ENCODE measurements at places on chromosomes 3 and 15. TPM values are rescaled to one million over a fixed set of nuclear protein-coding genes. Genes with fewer than 3 reads are reported as not detected.

GRCh38 chr3:186368176-186368575 lies 6.1 kb upstream of the DGKG start:
- no peak for DNase-seq

DNA sequence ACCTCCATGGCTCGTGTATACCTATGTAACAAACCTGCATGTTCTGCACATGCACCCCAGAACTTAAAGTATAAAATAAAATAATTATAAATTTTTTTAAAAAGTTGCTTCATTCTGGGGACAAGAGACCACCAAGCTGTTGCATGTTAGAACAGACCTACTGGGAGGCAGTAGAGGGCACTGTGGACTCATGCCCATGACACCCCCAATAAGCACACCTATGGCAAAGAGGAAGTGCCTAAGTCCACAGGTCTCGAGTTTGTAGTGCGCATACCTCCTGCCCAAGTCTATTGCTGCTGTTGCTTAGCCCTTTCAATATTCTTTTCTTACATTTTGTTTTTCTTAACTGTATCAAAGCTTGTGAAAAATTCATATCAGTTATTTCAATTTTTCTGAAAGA lies 267.9 kb upstream of the THBS1 start:
- no peak for DNase-seq

DNA sequence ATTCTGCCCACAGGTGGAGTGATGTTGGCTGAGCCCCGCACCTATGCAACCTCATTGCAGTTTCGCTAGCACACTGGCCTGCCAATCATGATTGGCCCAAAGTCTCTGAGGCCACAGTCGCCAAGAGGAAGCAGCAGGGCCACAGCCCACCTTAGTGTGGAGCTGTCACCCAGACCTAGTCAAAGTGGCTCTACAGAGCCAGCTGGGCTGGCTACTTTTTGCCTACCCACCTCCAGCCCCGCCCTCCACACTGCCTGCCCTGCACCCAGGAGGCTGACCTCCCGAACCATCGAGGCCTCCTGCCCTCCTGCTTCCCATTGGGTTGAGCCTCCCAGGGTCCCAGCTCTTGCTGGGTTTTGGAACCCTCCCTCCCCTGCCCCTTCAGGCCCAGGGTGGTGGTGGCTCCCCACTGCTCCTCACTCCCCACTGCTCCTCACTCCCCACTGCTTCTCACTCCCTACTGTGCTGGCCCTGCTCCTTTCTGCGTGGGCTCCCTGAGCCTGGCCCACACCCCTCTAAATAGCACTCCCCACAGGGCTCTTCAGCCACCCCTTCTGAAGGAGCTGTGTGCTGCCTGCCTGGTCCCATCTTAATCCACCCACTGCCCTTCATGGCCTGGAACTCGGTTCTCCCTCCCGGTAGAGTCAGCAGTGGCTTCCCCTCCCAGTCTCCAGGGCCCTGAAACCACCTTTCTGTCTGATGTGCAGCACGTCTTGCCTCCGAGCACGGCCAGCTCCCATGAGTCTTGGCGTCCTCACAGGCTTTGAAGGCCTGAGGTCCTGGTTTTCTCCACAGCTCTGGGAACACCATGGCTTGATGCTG lies 89.3 kb downstream of the WNT7A start:
- no peak for DNase-seq

DNA sequence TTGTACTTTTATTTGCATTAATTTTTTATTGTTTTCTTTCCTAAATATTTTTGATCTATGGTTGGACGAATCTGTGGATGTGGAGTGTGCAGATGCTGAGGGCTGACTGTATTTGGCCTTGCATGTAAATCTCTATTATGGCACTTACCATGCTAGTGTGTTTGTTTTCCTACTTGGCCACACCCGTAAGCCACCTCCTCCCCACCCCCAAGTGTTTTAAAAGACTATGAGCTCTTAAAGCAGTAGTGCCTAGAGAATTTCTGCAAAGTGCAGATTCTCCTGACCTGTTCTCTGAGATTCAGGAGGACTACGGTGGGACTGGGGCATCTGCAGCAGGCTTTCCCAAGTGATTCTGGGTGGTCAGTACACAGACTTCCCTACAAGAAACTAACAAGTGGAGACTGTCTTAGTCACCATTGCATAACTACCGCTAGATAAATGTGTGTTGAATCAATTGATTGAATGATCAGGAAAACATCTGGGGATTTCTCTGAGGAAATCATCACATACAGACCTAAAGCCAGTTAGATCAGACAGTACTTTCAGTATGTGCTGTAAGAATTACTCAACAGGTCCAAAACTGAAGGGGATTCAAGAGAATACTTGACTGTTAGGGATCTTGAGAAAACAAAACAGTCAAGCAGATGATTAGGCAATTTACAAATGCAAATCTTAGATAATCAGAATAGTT lies 6.2 kb upstream of the TIPARP start:
- no peak for DNase-seq

- DNase-seq = peak; percentile 38
Measured at GRCh38 chr15:101528917-101529299, 39.4 kb upstream of the PCSK6 start.

Gene MST1R
- 6.5 TPM for total RNA-seq

DNA sequence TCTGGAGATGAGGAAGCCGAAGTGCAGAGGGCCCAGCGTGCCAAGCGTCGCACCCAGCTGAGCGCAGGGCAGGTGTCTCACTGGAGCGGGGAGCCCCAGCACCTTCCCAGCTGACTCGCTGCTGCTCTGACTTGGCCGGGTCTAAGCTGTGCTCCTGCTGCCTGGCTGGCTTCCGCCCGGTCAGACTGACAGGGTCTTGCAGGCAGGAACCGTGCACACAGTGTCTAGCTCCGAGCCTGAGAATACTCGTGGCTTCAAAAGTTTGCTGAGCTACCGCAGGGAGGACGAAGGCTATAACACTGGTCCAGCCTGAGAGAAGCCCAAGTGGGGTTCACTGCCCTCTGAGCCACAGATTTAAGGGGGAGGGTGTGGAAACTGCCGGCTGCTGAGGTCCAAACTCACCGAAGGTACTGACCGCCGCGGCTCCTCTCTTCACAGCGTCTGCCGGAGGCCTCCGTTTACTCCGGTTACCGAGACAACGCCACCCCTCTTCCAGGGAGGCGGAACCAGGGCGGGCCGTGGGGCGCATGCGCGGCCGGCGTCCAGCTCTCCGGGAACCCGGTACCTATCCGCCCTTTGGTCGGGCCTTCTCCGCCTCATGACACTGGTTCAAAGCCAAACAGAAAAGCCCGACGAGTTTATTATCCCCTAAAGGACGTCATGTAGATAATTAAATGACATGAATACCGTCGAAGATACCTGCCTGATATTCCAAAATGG lies at the start of gene CFAP44:
CFAP44 (minus strand) TSS at position 443 of the 720 bp plus-strand sequence. CDS start 7,829 bp downstream, outside the sequence.
- DNase-seq = no peak

Gene CCR4
- not detected for total RNA-seq

- DNase-seq = no peak
Measured at GRCh38 chr3:191393146-191393545, 62.8 kb upstream of the UTS2B start.

- no peak for DNase-seq
Measured at GRCh38 chr3:140559546-140559945, 118.3 kb upstream of the TRIM42 start.

Gene BTLA
- not detected for total RNA-seq

DNA sequence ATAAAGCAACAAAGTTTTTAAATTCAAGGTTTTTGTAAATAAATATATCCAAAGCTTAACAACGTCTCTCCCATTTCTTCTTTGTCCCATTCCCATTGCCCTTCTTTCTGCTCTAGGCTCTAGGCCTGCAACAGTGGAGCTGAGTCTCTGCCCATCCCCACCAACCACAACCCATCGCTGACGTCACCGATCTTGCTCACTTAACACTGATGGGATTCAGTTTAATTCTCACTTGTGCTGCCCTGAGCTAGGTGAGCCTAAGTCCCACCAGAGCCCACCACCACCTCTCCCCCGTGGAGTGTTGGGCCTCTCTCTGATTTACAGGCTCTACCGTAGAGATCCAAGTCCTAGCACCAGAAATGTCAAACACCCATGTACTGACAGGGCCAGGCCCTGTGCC lies 61.3 kb upstream of the RAB6B start:
- no peak for DNase-seq

Gene RPP14
- total RNA-seq = 15.1 TPM

- DNase-seq = no peak
Measured at GRCh38 chr15:35723852-35724251, 177.9 kb upstream of the DPH6 start.

Data from kidney epithelial cell (primary cell).